ENCODE measurements at places on chromosomes 2 and 18. TPM values are rescaled to one million over a fixed set of nuclear protein-coding genes. Genes with fewer than 3 reads are reported as not detected.

Gene CD207
- not detected for total RNA-seq

Gene TMEM182
- 3.6 TPM for total RNA-seq

Gene PTH2R
- total RNA-seq: 1.4 TPM

Gene MMADHC
- total RNA-seq: 137 TPM

Gene PID1
- 46.2 TPM for total RNA-seq

Gene FOXD4L1
- 0.31 TPM for total RNA-seq

Gene MARCO
- total RNA-seq: 0.31 TPM

Gene ATOH8
- total RNA-seq: 3.0 TPM

Gene TRABD2A
- 1.1 TPM for total RNA-seq

Gene ANKRD30BL
- total RNA-seq: 27.9 TPM

Gene TMX3
- 84.7 TPM for total RNA-seq

Gene UGT1A4
- total RNA-seq: not detected

Gene CABYR
- total RNA-seq: 34.6 TPM
